ENCODE measurements at places on chromosomes 3 and 15.

DNA sequence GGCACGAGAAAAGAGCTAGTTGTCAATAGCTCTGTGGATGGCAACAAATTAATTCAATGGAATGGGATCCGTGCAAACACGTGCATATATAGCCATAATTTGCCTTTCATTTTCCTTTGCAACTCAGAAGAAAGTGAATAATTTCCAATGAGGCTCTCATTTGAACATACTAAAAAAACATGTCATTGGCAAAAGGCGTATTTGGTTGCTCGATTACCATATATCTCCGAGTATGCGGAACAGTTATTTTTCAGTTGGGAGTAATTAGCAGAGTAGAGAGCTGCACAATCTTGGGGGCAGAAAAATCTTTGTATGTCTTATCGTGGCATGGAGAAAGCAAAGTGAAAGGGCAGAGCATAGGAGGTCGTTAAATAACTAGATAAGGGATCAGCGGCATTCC lies 257.4 kb downstream of the SV2B start:
- no peak for DNase-seq

GRCh38 chr3:67704322-67704721 lies 49.9 kb upstream of the SUCLG2 start:
- no peak for DNase-seq

DNA sequence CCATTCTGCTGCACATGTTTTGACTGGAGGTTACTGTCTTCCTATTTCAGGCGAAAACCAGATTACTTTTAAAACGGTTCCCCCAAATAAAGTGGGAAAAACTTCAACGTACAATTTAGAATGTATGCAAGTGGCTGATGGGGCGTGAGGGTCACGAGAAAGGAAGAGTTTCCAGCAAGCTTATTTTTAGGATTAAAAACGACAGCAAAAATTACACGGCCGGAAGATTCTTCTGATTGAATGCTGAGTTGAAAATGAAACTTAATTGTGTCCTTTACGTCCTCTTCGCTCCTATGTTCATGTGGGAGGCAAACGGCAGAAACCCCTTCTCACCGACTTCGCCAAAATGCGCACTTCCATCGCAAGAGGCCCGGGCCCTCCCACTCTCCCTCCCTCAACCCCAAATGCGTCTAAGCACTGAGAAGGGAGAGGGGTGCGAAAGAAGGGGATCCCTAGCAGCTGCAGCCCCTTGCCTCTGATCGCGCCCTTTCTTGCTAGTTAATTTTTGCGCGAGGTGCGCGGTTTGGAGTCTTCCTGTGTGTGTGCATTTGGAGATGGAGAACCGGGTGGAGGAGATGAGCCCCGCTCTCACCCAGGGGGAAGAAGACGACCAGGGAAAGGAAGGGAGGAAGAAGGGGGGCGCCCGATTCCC lies 656 bp downstream of the CD47 start:
- DNase-seq: no peak

DNA sequence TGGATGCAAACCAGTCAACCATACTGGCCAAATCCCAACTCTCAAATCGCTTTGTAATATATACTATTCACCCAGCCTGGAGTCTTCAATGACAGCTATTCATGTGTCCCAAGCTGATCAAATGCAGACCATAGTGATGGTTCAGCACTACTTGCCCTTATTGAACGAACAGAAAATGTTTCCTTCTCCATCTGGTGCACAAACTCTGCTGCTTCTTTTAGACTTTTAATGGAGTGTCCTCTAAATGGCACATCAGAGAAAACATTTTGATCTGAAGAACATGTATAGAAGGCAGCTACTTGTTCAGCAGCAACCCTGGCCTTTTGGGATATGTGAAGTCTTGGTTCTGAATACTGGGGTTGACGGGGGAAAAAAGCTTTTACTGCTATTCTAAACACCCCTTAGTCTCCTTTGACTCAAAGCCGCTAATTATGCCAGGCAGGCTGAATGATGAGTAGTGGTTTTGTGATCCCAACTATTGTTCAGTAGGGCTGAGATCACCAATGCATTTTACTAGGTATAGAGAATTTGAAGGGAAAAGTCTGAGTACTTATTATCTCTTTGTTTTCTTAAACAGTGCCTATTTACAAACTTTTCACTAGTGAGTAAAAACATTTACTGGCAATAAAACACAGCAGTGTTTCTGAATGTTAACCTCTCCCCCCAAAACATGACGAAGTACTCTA lies 781.2 kb downstream of the ROBO1 start:
- no peak for DNase-seq

DNA sequence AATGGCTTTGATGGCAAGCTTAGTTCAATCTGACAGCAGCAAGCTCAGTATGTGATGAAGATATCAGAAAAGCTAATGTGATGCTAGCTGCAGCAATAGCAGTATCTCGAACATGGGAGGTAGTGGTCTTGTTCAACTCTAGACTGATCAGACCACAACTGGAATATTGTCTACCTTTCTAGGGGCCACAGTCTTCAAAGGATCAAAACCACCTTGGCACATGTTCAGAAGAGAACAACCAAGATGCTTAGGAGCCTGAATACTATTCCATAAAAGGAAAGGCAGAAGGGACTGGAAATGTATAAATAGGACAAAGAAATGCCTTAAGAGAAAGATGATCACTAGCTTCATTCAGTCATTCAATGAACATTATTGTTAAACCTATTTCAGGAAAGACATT lies 2.3 kb downstream of the C3orf70 start:
- DNase-seq: no peak

- no peak for DNase-seq
Measured at GRCh38 chr3:12890610-12891390, 49.4 kb upstream of the RPL32 start.

GRCh38 chr3:119637679-119638477 lies 22.5 kb downstream of the POPDC2 start:
- peak; percentile 82 for DNase-seq

GRCh38 chr3:178671377-178671776 lies 135.1 kb downstream of the KCNMB2 start:
- no peak for DNase-seq

GRCh38 chr3:117168896-117169295 lies 459.3 kb downstream of the TUSC7 start:
- DNase-seq: no peak

All from KBM-7 (cell line).